ENCODE measurements at places on chromosomes 1 and 21.

DNA sequence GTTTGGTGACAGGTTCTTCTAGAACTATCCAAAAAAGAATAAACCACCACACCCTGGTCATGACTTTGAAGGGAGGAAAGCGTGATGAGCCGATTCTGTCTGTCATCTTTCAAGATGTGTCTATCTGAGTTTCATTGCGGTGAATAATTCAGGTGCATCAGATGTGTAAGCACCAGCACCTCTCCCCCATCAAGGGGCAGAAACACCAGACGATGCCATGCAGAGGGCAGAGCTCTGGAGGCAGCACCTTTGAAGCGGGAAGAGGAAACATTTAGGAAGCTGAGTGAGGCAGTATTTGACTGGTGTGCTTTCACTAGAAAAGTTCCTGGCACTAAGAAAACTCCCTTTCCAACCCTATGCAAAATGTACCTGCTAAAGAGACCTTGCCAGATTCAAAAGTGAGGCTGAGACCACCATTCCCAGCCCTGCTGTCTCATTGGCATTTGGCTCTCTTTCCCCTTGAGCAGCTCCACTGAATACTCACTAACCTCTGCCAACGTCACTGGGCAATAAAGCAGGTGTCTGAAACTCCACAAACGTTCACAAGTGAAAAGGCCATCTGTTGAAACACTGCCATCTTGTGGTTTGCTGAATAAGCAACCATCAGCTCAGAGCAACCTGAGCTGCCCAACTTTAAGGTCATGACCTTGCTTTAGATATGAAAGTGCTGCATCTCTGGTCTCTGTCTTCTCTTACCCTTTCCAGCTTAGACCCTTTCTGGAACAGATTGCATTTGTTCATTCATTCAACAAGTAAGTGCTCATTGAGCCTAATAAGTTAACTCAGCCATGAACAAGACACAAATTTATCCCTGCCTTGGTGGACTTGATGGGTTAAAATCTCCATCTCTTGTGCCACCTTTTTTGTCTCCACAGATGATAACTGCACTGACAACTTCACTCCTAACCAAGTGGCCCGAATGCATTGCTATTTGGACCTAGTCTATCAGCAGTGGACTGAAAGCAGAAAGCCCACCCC lies 228.6 kb downstream of the PAPPA2 start:
- peak; percentile 11 for DNase-seq

DNA sequence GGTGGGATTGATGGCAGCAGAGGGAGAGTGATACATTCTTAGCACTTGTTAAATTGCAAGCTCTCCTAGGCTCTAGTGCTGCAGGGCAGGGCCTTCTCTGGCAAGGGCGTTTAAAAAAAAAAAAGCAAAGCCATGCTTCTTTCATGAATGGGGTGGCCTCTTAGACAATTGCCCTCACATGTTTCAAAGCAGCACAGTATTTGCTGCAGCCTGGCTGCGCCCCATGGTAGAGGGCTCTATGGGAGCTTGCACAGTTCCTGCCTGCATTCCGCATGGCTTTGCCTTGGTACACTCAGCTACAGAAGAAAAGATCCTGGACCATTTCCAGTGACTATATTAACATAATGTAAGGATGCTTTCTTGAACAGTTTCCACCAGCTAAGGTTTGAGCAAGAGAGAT lies 267.2 kb downstream of the ZNF648 start:
- DNase-seq: no peak

GRCh38 chr1:184555665-184556641 lies 169.1 kb downstream of the C1orf21 start:
- no peak for DNase-seq

DNA sequence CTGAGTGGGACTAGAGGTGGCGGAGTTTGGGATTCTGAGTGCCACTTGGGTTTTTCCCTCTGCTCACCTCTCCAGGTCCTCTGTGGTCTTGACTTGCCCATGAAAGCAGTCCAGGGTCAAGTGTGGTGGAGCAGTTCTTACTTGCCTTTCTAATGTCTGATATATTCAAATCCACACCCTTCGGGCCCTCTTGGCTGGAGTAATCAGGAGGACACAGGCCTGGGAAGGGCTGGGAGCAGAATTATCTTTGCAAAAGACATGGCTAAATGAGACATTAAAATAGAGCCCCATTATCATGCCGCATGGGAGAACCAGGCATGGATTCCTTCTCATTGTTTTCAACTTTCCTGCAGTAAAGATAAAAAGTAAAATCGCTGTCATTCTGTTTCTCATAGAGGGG lies 74.0 kb downstream of the NFASC start:
- no peak for DNase-seq

DNA sequence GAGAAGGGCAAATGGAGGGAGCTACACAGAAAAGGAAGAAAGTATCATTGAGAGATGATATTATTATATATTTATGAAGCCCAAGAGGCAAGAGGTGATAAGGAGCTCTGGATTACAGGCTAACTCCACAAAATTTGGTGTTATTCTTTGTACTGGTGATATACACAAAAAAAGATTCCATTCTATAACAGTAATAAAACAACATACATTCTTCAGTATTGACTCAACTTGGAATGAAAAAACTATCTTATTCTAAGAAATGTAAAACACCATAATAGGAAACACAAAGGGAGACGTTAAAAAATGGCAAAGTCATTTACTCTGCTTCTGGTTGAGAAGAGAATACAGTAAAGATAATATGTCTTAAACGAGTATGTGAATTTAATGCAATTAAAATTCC lies 99.4 kb downstream of the TEX35 start:
- DNase-seq: peak; percentile 58

- DNase-seq: no peak
These were observed 24.8 kb downstream of the CSF1 start for GRCh38 chr1:109935451-109935900.

DNA sequence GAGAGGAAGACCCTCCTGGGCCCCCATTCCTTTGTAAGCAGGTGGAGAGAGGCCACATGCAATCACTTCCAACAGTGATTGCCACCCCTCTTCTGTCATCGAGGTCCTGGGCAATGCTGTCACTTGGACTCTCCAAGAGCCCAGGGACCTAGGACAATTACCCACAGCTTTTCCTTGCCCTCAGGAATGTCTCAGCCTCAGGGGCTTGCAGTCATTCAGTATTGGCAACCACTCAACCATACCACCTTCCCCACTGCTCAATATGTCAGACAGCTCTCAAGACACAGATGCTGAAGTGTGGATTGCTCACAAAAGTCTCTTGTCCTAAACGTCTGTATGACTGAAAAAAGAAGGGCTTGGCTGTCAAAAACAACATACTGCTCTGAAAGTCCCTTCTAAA lies 87.8 kb downstream of the PTPN14 start:
- no peak for DNase-seq

GRCh38 chr1:42737257-42737656 lies 2.8 kb downstream of the CLDN19 start:
- DNase-seq: no peak

DNA sequence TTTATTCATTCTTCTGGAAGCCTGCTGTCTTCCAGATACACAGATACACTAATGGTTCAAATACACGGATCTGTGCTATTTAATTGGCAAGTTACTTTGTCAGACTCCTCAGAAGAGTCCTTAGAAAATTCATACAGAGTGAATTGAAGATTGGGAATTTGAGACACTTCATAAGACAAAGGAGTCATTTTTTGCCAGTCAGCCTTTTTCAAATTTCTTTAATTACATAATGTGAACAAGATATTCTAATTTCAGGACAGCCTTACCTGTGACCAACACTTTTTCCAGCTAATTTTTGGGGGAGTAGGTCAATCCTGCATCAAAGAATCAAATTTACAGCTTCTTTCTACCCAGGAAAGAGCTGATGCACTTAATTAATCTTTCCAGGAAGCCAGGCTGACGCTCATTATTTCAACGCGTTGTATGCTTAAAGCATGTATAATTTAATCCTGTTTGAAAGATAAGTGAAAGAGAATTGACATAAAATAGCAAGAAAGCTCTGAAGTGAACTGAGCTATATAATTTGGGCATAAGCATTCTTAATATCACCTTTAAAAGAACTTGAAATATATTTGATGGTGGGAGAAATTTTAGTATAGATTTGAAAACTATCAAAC lies 12.8 kb upstream of the NRIP1 start:
- DNase-seq: no peak

GRCh38 chr1:61752921-61753389 lies 10.7 kb downstream of the PATJ start:
- DNase-seq: no peak

DNA sequence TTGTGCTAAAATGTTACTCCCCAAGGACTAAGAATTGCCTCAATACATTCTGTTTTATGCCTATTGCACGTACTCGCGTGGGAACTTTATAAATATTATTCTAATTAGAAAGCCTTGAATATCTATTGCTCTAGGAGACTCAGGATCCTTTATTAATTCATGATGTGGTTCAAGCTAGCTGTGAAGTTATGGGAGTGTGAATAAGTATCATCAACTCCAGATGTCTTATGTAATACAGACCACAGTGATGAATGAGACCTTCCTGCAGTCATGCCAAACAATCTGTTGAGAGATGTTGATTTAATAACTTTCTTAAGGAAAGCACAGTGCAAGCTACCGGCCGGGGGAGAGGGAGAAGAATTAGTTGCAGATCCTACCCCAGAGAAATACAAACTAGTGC lies 519.2 kb upstream of the ZP4 start:
- peak; percentile 71 for DNase-seq

DNA sequence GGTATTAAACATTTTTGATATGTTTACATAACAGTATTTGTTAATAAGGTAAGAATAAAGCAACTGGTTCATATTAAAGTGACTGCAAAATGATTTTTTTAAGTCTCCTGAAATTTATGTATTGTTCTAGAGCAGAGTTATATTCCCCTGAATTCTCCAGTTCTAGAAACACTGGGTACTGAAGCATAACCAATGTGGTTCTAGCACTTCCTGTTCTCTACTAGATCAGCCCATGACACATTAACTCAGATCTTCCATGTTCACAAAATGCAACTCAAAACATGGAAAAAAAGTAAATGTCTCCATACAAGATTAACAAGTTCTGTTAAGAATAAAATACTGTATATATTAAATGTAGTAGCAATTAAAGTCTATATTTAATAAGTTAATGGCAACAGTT lies 3.9 kb downstream of the NEGR1 start:
- DNase-seq: no peak

DNA sequence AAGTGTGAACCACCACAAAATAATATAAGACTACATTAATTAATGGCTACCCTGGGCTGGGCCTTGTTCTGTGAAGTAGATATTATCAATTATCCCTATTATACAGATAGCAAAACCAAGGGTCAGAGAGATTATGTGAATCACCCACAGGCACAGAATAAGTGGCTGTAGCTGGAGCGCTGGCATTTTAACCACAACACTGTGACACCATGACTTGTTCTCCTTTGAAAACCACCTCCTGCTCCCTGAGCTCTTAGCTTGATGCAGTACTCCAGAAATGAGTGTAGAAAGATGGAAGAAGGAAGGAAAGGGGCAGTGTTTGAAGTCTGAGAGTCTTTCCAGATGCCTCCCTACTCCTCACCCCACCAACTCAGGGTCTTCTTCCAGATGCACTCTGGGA lies 29.5 kb upstream of the JUN start:
- no peak for DNase-seq

DNA sequence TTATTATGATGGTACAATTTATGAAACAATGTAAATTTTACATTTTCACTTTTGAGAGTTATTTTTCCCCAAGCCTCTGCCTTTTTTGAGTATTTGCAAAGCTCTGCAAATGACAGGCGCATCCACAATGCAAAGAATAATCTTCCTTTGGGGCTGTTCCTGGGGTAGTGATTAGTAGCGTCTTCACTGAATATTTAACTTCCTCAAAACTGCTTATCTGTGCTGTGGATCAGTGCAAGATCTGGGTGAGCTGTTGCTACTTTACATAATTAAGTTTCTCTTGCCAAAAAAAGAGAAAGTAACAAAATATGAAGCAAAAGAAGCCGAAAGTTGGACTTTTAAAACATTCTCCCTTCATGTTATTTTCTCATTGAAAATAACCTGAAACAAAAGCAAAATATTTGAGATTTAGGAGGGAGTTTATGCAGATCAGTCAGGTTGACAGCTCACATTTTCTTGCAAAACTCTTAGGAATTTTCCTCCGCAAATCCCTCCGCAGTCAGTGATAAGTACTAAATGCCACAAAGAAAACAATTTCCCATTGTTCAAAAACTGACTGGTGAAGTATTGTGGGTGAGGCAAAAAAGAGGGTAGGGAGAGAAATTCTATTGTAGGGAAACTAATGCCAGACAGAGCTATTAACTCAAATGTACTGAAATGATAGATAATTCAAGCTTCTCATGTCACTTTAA lies 276.4 kb upstream of the B3GALT2 start:
- DNase-seq: no peak

GRCh38 chr1:14296795-14297194 lies 301.7 kb upstream of the KAZN start:
- DNase-seq: no peak

DNA sequence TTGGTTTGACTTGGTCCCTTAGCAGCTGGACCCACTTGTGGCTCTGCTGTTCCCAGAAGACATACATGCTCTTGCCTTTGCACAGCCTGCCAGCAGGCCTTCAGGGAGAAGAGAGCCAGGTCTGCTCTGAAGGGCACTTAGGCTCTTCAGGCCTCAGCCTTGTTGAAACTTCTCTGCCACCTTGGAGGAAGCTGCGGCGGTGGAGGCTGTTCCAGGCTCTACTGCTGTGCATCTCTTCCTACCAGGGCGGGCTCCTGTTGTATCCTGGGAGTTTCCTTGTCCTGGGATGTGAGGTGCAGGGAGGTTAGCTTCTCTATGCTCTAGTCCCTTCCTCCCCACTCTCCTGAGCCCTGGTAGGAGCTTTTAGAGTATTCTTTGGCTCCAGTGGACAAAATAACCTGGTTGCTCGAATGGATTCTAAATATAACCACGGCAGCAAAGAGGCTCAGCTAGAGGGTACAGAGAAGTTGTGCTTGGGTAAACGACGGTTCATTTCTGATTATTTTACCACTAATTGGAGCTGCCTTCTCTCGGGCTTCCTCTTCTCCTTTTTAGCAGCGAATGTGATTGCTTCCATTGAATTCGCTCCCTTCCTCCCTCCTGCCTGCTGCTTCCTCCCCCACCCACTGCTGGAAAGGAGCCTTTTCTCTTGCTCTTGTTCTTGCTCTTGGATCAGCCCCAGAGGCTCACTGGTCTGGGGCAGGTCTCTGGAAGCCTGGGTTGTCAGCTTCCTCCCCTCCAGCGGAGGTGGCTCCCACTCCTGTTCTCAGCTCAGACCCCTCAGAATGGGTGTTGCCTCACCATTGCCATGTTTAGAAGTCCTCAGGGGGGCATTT lies 126.6 kb upstream of the CACNA1E start:
- no peak for DNase-seq

GRCh38 chr1:62142496-62142895 lies 52.2 kb upstream of the L1TD1 start:
- no peak for DNase-seq

DNA sequence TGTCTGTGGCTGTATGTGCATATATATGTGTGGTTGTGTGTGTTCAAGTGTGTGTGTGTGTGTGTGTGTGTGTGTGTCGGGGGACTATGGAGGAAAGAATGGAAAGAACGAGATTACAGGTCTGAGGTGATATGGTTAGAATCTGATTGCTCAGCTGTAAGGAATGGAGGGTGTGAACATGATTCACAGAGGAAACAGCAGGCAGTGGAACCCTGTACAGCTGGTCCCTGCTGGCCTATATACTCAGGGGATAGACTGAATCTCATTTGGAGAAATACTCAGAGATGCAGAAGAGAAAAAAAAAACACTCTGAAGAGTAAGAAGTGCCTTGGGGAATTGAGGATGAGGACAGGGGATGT lies 180.1 kb upstream of the ESRRG start:
- no peak for DNase-seq
